ENCODE measurements at places on chromosomes 2 and 18.

GRCh38 chr2:236758406-236758805 lies 188.8 kb downstream of the ACKR3 start:
- no peak overlapping the region for H3K27ac ChIP-seq
- no peaks in the 10 kb centered on the region for H3K36me3 ChIP-seq
- H3K4me3 ChIP-seq = no peak overlapping the region
- H3K27me3 ChIP-seq = no peaks in the 10 kb centered on the region
- H3K4me1 ChIP-seq = no peaks in the 10 kb centered on the region

GRCh38 chr2:43183743-43184142 lies 42.7 kb downstream of the ZFP36L2 start:
- no peaks in the 10 kb centered on the region for H3K36me3 ChIP-seq
- no peak overlapping the region for H3K4me3 ChIP-seq
- peaks cover 12% of the 10 kb centered on the region for H3K4me1 ChIP-seq
- no peaks in the 10 kb centered on the region for H3K27me3 ChIP-seq

- no peak overlapping the region for H3K27ac ChIP-seq
- H3K27me3 ChIP-seq = no peaks in the 10 kb centered on the region
- no peaks in the 10 kb centered on the region for H3K36me3 ChIP-seq
- no peak for DNase-seq
- H3K4me1 ChIP-seq = peaks cover 25% of the 10 kb centered on the region
Observed at GRCh38 chr2:188964976-188965546, 9.1 kb upstream of the COL3A1 start.

GRCh38 chr2:239202343-239202742 lies 198.5 kb downstream of the HDAC4 start:
- H3K27me3 ChIP-seq = no peaks in the 10 kb centered on the region
- H3K4me3 ChIP-seq = no peak overlapping the region
- H3K27ac ChIP-seq = peak overlapping the region; percentile 72
- peaks cover 10% of the 10 kb centered on the region for H3K36me3 ChIP-seq

- H3K27me3 ChIP-seq = no peaks in the 10 kb centered on the region
- H3K4me3 ChIP-seq = no peak overlapping the region
- no peak overlapping the region for H3K27ac ChIP-seq
- peaks cover 50% of the 10 kb centered on the region for H3K4me1 ChIP-seq
- no peak for DNase-seq
Observed at GRCh38 chr2:234447189-234447588, 49.7 kb downstream of the ARL4C start.

GRCh38 chr2:26316041-26316440 lies 29.9 kb upstream of the SELENOI start:
- H3K27ac ChIP-seq = no peak overlapping the region
- no peaks in the 10 kb centered on the region for H3K27me3 ChIP-seq
- no peaks in the 10 kb centered on the region for H3K4me1 ChIP-seq
- peak; percentile 26 for DNase-seq
- H3K36me3 ChIP-seq = no peaks in the 10 kb centered on the region

DNA sequence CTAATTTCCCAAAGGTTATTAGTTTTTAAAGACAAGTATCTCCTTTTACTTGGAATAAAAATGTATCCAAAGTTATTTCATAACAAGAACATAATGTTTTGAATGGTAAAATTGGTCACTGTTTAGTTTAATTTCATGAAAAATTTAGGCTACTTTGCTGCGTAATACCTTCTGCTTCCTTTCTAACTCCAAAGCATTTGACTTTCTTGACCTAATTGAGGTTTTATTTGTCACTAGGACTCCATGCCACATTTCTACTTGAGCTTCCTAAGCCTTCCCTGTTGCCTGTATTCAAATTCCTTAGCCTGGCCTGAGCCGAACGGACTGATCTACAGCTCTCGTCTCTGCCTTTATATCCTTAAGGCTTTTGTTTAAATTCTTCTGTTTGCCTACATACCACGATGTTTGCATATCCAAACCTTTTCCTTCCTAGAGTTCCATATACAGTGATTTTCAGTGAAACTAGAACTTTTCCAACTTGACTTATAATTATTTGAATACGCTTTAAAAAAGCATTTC lies 25.1 kb downstream of the ARMC9 start:
- peak overlapping the region; percentile 75 for H3K27ac ChIP-seq
- DNase-seq = no peak
- H3K36me3 ChIP-seq = peaks cover 29% of the 10 kb centered on the region
- no peaks in the 10 kb centered on the region for H3K27me3 ChIP-seq
- H3K4me3 ChIP-seq = no peak overlapping the region

GRCh38 chr2:74982577-74982976 lies 24.1 kb downstream of the POLE4 start:
- H3K27ac ChIP-seq = no peak overlapping the region
- DNase-seq = no peak
- no peaks in the 10 kb centered on the region for H3K4me1 ChIP-seq
- no peaks in the 10 kb centered on the region for H3K36me3 ChIP-seq

DNA sequence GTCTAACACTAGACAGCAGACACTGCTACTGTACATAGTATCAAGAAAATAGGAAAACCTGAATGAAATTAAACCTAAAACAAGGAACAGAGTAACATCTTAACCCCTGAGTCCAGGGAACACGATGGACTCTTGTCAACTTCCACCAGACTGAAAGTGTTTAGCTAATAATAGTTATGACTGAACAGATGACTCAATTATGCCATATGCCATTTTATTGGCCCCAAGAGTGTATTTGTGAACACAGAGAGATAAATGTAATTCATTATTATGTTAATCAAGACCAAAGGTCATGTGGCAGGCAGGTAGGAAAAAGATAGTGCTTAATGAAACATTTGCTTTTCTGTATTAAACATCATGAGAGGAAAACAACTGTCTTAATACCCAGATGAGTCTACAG lies 58.0 kb downstream of the NYAP2 start:
- H3K27ac ChIP-seq = no peak overlapping the region
- no peaks in the 10 kb centered on the region for H3K36me3 ChIP-seq
- peak; percentile 39 for DNase-seq

DNA sequence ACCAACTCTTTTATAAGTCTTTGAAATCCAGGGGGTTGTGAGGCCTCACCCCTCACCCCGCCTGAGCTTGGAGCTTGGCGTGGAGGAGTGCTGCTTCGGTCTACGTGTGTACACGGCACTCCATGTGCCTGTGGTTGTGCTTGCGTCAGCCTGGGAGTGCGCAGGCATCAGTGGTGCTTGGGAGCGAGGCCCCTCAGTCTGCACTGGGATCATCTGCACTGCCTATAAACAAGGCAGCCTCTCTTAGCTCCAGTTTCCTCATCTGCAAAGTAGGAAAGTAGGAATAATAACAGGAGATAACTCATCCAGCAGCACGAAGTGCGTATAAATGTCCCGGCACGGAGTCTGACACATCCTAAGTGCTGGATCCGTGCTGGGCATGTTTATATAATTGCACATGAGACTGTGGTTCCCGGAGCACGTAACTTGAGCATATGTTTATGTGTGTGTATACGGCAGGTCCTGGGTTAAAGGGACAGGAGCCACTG lies 1.2 kb downstream of the GYPC start:
- H3K4me1 ChIP-seq = peaks cover 20% of the 10 kb centered on the region

DNA sequence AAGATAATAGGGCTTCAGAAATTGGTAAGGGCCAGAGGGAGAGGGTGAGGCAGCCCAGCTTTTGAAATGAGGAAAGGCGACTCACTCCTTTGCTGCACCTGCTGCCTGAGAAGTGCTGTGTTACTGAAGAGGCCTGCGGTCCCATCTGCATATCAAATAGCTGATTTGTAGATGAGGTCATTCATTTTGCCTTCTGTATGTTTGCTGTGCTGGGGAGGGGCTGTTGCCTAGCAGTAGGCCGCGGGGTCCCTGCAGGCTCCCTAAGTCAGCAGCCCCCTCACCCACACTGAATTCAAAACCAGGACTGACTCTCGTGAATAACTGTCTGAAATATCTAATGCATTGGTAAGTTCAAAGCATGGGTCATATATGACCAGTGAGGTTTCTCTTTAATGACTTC lies 377.2 kb downstream of the SOX11 start:
- DNase-seq = no peak
- H3K27ac ChIP-seq = no peak overlapping the region
- no peaks in the 10 kb centered on the region for H3K4me1 ChIP-seq
- no peak overlapping the region for H3K4me3 ChIP-seq
- no peaks in the 10 kb centered on the region for H3K27me3 ChIP-seq

DNA sequence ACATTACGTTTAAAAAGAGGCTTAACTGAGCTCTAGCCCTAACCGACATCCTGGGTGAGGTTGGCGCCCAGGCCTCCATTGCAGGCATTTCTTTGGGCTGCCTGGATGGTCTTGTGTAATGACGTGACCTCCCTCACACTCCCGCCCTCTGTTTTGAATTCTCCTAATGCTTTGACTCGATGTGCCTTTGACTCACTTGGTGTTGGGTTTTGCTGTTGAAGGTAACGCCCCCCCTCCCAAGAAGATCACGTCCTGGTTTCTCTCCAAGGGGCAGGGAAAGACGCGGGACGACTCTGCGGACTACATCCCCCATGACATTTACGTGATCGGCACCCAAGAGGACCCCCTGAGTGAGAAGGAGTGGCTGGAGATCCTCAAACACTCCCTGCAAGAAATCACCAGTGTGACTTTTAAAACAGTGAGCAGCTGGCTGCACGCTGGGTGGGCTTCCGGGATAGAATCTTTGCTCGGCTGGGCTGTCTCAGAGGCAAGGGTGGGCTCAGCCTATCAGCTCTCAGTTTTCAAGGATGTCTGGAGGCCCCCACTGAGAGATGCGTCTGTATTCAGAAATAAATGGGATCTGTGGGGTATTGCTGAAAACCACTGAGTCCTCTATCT lies 87.9 kb upstream of the ATG16L1 start:
- no peaks in the 10 kb centered on the region for H3K27me3 ChIP-seq
- H3K4me1 ChIP-seq = peaks cover 14% of the 10 kb centered on the region
- H3K27ac ChIP-seq = no peak overlapping the region
- no peak overlapping the region for H3K4me3 ChIP-seq
- no peak for DNase-seq

- H3K4me3 ChIP-seq = no peak overlapping the region
- no peaks in the 10 kb centered on the region for H3K36me3 ChIP-seq
- peaks cover 34% of the 10 kb centered on the region for H3K4me1 ChIP-seq
- H3K27ac ChIP-seq = no peak overlapping the region
Observed at GRCh38 chr18:79587226-79587741, 92.3 kb upstream of the CTDP1 start.

GRCh38 chr2:68365087-68365486 lies at the start of gene PLEK:
Gene PLEK, plus strand, starts transcription at chr2:68365282. Its CDS starts 70 bp downstream, at chr2:68365352.
- H3K27ac ChIP-seq = peak within 1 kb of the TSS; percentile 72
- H3K36me3 ChIP-seq = no peaks in the 10 kb centered on the region
- peaks cover 4% of the 10 kb centered on the region for H3K4me1 ChIP-seq
- peak; percentile 43 for DNase-seq
- H3K27me3 ChIP-seq = no peaks in the 10 kb centered on the region

GRCh38 chr2:161430386-161430785 lies 14.3 kb downstream of the TBR1 start:
- H3K27me3 ChIP-seq = peaks cover 38% of the 10 kb centered on the region
- H3K4me3 ChIP-seq = no peak overlapping the region
- H3K27ac ChIP-seq = no peak overlapping the region
- no peaks in the 10 kb centered on the region for H3K36me3 ChIP-seq
- peaks cover 11% of the 10 kb centered on the region for H3K4me1 ChIP-seq

DNA sequence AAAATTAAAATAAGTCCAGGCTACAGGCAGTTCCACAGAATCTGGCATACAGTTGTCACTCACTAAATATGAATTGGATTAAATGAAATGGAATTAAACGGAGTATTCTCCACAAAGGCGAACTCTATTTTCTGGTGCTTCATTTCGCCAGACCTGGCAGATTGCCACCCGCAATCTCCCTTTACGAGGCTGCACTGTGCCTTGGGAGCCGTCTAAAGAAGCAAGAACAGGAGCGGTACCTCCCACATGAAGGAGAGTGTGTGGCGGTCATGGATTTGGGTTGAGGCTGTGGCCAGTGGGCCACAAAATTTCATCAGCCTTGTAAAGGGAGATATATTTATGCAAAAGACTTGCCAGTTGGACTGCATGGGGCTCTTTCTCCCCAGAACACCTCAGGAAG lies 151.0 kb downstream of the OSR1 start:
- H3K27ac ChIP-seq = no peak overlapping the region
- DNase-seq = no peak
- no peak overlapping the region for H3K4me3 ChIP-seq
- H3K27me3 ChIP-seq = no peaks in the 10 kb centered on the region

DNA sequence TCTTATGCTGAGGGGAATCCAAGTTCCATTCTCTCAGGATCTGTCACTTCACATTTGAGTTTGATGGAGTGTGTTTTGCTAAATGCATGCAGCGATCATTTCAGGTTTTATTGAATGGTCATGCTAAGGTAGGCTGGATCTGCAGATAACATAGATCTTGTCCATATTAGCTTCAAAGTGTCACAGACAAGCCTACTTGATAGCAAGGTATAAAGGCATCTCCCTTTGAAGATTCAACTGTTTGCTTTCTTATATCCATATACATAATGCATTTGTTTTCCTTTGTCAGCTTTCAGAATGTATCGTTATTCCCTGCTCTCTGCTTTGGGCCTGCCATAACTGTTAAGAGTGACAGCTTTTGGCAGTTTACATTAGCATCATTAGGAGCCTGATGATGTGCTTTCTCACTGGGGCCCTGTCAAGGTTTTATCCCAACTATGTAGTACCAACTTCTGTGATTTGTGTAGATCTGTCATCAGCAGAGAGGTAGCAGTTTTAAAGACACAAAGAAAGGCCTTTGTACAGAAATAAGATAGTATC lies 604.3 kb upstream of the CDH7 start:
- H3K27ac ChIP-seq = no peak overlapping the region
- no peaks in the 10 kb centered on the region for H3K27me3 ChIP-seq
- no peak overlapping the region for H3K4me3 ChIP-seq

DNA sequence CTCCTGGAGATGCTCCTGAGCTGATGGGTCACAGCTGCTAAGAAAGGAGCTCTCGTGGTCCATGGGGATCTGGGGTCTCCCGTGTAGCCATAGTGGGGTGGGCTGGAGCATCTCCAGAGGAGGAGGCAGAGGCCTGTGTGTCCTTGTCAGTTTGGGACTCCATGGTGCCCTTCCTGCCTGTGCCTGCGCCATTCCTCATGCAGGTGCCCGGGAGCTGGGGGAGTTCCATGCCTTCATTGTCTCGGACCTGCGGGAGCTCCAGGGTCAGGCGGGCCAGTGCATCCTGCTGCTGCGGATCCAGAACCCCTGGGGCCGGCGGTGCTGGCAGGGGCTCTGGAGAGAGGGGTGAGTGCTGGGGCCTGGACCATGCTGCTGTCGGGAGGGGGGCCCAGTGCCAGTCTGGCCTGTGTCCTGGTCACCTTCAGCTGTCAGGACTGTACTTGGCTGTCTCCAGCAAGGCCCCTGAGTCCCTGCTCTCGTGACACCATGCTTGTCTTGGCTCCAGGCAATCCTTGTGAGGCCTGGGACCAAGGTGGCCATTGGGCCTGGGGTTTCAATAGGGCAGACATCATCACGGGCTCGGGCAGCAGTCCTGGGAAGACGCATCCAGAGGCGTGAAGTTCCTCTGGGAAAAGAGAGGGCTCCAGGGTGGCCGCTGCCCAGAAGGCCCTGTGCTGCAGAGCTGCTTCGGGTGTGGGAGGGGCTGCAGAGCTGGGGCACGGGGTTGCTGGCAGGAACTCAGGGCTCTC lies 7.3 kb downstream of the CAPN10 start:
- no peak for DNase-seq
- no peaks in the 10 kb centered on the region for H3K27me3 ChIP-seq
- peaks cover 30% of the 10 kb centered on the region for H3K4me1 ChIP-seq
- peaks cover 87% of the 10 kb centered on the region for H3K36me3 ChIP-seq

- peak; percentile 89 for DNase-seq
- H3K27me3 ChIP-seq = no peaks in the 10 kb centered on the region
- H3K27ac ChIP-seq = peak overlapping the region; percentile 71
- H3K36me3 ChIP-seq = no peaks in the 10 kb centered on the region
- H3K4me3 ChIP-seq = no peak overlapping the region
Observed at GRCh38 chr2:43158259-43158880, 68.0 kb downstream of the ZFP36L2 start.

- no peak overlapping the region for H3K4me3 ChIP-seq
- H3K36me3 ChIP-seq = no peaks in the 10 kb centered on the region
- peak; percentile 72 for DNase-seq
- H3K4me1 ChIP-seq = peaks cover 64% of the 10 kb centered on the region
- H3K27ac ChIP-seq = no peak overlapping the region
Observed at GRCh38 chr2:61426267-61426897, 44.5 kb downstream of the USP34 start.

Measured in stomach (tissue), 19 donors.